Psoas muscle (tissue), 8 donors: ENCODE measurements at places on chromosomes 5 and 9. TPM values are rescaled to one million over a fixed set of nuclear protein-coding genes. Genes with fewer than 3 reads are reported as not detected.

DNA sequence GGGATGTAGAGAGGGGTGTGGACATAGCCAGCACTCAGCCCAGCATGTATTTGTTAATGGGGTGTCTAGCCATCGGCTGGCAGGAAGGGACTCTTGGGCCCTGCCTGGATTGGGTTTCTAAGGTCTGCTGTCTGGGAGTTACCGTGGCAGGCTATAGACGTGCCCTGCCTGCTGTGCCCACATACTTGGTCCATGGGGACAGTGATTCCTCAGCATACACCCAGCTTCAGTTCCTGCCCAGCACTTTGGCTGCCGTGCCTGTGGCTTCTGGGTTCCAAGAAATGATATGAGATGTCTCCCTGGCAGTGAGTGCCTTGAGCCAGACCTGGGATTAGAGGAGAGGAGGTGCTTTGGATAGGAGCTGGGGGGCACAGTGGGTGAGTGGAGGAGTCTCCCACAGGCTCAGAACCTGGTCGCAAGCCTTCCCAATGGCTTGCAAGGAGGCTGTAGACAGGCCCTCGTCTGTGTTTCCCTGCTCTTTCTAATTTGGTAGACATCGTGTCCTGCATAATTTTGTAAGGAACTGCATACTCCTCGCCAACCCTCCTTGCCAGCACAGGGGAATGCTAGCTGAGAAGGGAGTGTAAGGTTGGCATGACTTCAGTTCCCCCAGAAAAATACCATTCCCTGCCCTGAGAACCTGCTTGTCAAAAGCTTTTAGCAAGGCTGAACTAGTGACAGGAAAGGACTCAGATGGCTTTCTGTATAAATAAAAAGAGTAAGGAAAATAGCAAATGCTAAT, 287.9 kb downstream of the ZSWIM6 start:
- DNase-seq = no peak

DNA sequence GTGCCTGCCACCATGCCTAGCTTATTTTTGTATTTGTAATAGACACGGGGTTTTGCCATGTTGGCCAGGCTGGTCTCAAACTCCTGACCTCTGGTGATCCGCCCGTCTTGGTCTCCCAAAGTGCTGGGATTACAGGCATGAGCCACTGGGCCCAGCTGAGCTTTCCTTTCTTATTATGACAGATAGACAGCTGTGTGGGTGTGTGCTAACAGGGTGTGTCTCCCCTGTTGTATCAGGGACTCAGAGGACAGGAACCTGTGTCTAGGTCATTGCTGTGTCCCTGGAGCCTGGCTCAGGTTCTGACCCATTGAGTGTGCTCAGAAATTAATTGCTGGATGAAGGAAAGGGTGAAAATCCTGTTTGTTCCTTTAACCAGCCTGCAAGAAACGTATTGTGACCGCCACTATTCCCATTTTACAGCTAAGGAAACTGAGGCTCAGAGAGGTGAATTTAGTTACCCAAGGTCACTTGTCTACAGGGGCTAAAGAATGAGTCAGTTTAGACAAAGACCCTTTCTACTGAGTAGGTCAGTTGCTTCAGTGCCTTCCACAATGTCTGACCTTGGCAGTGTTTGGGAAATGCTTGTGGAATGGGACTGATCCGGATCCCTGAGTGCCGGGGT, 16.8 kb downstream of the NCS1 start:
- DNase-seq = no peak

PCDHB2 gene
- total RNA-seq = 1.6 TPM

ADRB2 gene
- total RNA-seq = 4.8 TPM

GRCh38 chr9:76358628-76359280, 35.5 kb downstream of the RFK start:
- no peak for DNase-seq

- no peak for DNase-seq
Observed at GRCh38 chr5:51138164-51138563, 245.1 kb upstream of the ISL1 start.

DNA sequence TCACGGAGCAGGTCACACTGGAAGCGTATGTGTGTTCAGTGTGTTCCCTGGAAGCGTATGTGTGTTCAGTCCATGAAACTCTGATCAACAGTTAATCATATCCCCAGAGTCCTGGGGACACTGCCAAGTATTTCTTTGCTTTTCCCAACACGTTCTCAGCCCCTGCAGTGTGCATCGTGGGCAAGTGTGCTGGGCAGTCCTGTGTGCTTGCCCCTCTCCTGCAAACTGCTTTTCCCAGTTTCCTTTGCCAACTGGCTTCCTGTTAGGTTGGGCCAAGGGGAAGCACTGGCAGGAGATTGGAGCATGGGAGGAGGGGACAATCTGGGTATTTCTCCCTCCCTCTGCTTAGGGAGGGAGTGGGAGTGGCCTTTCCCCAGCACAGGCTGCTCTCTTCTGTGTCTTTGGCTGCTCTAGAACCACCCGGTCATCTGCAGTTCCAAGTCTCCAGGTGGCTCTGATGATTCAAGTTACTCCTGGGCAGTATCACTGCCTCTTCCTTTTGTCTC, 36.8 kb upstream of the NEK6 start:
- no peak for DNase-seq

- DNase-seq = no peak
Observed at GRCh38 chr9:96022445-96023051, 147.1 kb downstream of the ERCC6L2 start.

- no peak for DNase-seq
Observed at GRCh38 chr5:168531987-168532864, 3.1 kb downstream of the FBLL1 start.

- no peak for DNase-seq
Observed at GRCh38 chr5:75169516-75169915, 67.2 kb downstream of the ANKRD31 start.

DNA sequence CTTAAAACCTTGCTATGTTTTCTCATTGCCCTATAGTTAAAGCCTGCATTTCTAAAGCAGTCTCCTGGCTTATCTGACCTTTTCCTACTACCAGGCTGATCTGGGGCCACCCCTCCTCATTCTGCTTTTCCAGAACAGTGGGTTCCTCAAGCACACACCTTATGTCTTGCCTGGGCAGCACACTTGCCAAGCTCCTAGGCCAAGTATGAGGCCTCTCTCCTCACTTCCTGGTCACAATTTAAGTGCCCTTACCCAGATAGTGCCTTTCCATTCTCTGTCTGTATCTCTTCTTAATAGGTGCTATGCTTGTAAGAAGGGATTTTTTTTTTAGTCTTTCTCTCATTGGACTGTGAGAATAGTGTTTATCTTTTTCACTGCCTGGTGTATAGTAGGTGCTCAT, 39.7 kb downstream of the HMGCS1 start:
- no peak for DNase-seq
